ENCODE measurements at places on chromosomes 2 and 18.
A peak's percentile ranks its signal among the peaks of the same experiment; 100 is the strongest.

GRCh38 chr2:196925768-196926561 is 542 bp downstream of the PGAP1 start:
- DNase-seq, result no peak

GRCh38 chr2:172261292-172261691 is 158.6 kb upstream of the DLX2 start:
- DNase-seq, result no peak

- no peak for DNase-seq
Observed at GRCh38 chr2:157874997-157875640, 1.0 kb downstream of the ACVR1 start.

- DNase-seq, result no peak
Observed at GRCh38 chr2:60357996-60358395, 195.5 kb downstream of the BCL11A start.

GRCh38 chr2:131022731-131023130 is 70.5 kb downstream of the FAM168B start:
- DNase-seq, result no peak

GRCh38 chr2:147808520-147808919 is 36.3 kb upstream of the ACVR2A start:
- DNase-seq, result no peak

DNA sequence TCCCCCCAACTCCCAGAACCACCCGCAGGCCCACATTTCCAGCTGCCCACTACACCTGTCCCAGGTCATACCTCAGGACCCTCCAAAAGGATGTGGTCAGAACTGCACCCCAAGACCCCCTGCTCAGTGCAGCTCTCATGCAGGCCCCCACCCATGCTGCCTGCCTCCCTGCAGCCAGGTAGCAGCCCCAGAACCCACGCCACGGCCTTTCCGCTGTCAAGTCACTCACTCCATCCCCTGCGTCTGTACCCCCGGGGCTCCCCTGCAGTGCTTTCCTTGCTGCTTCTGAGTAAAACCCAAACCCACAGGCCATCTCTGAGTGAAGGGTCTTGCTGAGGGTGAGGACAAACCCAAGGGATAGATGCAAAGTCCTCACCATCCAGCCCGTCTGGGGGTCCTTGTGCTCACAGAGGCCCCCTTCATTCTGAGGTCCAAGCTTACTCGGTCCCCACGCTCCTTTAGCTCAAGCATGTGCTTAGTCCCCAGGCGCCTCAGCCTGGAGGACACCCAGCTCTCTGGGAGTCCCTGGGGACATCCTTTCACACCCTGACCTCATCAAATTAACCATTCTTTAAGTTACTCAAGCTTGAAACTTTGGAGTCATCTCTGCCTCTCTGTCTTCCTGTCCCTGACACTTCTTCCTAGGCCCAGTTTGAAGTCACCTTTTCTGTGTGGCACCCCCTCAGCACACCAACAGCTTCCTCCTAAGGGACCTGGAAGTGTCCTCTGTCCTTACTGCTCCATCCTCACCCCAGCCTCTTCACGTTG is 130.1 kb downstream of the SMAD7 start:
- no peak for DNase-seq

GRCh38 chr18:41504316-41504715 is 450.7 kb upstream of the PIK3C3 start:
- DNase-seq, result no peak

DNA sequence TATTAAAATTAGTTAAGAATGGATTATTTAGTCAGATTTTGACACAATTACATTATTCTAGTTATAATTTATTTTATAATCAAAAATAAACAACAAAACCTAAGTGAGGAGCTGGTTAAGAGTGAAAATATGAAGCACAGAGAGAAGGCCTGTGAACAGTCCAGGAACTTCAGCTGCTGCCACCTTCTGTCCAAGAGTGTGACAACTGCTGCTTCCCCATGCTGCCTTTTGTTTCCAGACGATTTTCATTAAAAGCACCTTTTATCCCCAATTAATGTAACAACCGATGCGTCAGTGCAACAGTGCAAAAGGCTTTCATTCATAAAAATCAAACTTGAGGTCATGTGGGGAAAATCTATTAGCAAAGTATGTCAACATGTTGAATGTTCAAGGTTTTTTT is 363.6 kb downstream of the CTNNA2 start:
- DNase-seq, result no peak

GRCh38 chr2:100427627-100428258 is 10.3 kb upstream of the CHST10 start:
- peak; percentile 23 for DNase-seq

GRCh38 chr2:143582046-143582747 is 453.0 kb downstream of the ARHGAP15 start:
- DNase-seq, result no peak

DNA sequence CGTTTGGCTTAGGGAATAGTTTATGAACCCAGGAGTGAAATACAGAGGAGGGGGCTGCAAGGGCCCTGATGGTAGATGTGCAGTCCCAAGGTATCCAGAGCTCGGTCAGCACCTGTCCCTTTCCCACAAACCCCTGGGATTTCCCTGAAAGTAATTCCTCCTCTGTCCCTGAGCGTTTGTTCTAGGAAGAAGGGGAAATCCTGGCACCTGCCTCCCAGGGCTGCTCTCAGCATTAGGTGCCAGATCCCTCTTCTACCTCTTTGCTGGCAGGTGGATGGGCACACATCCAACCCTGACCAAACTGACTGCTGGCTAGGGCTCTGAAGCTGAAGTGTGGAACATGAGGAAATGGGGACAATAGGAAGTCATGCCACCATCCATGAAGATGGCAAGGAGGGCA is 824.0 kb downstream of the SLC4A3 start:
- DNase-seq, result no peak

DNA sequence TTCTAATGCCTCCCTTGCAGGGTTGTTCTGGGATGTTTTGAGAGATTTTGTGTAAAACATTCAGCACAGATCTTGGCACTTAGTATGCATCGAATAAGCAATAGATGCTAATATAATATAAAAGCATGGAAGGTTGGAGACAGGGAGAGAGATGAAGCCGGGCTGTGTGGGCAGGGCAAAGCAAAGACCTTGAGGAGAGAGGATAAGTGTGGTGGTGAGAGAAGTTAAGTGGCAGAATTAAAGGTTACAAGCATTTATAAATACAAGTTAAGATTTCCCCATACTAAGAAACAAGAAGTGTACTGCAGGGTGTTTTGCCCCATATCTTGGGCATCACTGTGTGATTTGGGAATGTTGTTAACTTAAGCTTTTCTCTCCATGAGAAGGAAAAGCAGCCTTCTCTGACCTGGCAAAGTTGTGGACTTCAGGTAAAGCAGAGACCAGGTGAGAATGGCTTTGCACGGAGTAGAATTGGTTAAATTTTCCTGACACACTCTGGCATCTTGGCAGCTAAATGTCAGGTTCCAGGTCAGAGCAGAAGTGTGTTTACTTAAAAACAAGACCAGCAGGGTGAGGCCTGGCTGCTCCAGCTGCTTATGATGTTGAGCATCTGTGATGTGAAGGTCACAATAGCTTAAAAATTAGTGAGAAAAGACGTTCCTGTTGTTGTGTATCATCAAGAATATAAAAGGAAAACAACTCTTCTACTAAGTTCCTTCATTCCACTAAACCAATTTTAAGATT is 288.5 kb upstream of the HNMT start:
- no peak for DNase-seq

DNA sequence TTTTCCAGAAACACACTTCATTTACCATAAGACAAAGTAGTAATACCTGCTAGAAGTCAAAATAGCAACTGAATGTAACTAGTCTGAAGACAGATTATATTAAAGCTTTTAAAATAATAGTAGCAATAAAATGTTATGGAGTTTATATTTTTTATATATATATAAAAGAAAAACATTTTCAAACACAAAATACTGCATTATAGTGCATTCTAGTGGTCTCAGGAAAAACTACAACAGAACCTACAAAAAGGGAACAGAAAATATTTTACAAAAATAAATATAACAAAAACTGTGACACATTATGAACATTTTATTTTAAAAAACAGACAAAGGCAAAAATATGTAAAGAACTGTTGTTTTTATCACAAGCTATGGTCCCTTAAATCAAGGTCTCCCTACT is 48.0 kb downstream of the STRN start:
- DNase-seq, result no peak

DNA sequence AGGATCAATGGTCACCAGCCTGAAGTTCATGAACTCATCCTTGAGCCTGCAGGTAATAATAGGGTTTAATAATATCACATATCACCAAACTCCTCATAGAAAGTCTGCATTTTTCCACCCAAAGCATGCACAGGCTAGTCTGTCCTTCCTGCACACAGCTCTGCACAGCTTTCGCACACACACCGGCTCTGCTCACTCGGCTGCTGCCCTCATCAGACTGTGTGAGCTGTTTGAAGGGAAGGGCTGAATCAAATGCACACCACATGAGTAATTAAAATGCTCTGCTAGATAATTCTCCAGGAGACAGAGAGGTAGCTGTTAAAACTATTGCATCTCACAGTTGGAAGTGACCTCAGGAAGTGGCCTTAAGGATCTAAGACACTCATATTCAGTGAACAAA is 108.4 kb upstream of the YPEL5 start:
- no peak for DNase-seq

- DNase-seq, result no peak
Observed at GRCh38 chr2:102193074-102193473, 6.3 kb downstream of the IL1RL2 start.

GRCh38 chr18:50097702-50098101 is 97.2 kb downstream of the MYO5B start:
- no peak for DNase-seq

GRCh38 chr2:120820953-120821279 is 85.2 kb downstream of the GLI2 start:
- no peak for DNase-seq

GRCh38 chr2:43221763-43222474 is 4.5 kb downstream of the ZFP36L2 start:
- DNase-seq, result peak; percentile 19

DNA sequence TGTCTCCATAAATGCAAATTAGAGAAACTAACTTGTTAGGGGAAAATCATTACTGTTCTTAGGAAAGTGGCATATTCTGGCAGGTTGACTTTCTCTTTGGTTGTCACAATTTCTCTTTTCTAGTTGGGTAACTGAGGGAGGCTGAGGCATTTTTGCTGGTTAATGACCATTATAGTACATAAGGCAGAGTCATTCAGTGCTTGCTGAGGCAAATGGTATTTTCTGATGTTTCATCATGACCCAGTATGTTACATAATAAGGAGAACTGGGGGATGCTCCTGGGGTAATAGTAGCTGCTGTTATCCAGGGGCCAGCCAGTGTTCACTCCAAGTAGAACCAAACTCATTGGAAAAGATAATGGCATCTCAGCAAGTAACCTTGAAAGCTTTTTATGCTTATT is 62.3 kb downstream of the ITGA6 start:
- no peak for DNase-seq

- DNase-seq, result no peak
Observed at GRCh38 chr2:200322607-200323006, 16.1 kb downstream of the SPATS2L start.

DNA sequence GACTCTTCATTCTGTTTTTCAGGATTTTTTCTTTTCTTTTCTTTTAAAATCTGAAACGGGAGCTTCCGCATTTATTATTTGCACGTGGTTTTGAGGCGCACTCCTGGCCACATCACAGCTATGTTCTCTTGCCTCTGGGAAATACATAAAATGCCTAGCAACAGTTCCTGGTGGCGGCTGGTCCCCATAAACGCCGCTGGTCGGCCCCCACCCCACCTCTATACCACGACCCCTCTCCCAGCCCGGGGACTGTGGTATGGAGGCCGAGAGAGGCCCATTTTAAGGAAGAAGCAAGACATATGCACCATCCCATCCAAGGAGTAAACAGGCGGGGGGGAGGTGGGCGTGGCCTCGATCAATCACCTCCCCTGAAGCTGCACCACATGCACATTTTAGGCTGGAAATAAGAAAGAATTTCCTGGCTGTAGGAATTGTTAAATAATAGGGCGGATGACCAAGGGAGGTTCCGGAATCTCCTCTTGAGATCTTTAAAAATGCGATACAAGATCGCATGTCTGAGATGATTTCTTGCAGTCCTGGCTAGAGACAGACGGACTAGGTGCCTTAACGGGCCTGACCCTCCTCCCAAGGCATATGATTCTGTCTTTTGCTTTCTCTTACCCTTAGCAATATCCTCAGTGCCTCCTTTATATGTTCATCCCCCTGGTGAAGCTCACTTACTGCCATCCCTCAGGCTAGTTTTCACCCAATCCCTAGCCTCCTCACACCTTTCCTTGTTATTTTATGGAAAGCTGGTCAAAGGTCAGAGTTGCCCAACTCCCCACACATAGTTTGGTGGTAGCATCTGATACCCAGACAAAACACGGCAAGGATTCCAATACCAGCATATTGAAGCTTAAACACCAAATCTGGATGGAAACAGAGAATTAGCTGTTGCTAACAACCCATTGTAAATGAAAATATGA is 82.4 kb downstream of the BCL2 start:
- DNase-seq, result no peak

- no peak for DNase-seq
Observed at GRCh38 chr2:100977511-100977910, 24.6 kb upstream of the RPL31 start.

DNA sequence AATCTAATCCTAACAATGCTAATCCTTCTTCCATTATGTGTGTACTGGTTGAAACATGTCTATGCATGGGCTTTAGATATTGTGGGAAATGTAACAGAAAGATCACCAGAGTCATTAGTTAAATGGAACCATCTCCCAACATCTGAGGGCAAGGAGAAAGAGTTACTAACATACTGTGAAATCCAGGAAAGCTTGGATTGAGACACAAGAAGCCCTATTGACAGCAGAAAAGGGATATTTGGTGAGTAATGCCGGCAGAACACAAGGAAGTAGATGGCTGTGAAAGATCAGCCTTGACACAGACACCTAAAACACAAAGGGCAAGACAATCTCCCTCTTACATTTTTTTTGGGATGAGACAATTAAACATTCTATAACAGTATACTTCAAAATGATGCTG is 28.5 kb upstream of the LAMA1 start:
- no peak for DNase-seq

DNA sequence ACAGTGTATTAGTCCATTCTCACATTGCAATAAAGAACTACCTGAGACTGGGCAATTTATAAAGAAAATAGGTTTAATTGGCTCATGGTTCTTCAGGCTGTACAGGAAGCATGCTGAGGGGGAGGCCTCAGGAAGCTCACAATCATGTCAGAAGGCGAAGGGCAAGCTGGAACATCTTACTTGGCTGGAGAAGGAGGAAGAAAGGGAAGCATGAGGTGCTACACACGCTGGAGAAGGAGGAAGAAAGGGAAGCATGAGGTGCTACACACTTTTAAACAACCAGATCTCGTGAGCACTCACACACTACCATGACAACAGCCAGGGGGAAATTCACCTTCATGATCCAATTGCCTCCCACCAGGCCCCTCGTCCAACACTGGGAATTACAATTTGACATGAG is 95.3 kb upstream of the FAM110C start:
- DNase-seq, result no peak

GRCh38 chr2:118249531-118249930 is 161.3 kb downstream of the INSIG2 start:
- no peak for DNase-seq

- DNase-seq, result no peak
Observed at GRCh38 chr18:13433685-13434084, 215.1 kb downstream of the LDLRAD4 start.

Data from effector CD8-positive, alpha-beta T cell (primary cell).